ENCODE measurements at places on chromosomes 5 and 9. TPM values are rescaled to one million over a fixed set of nuclear protein-coding genes. Genes with fewer than 3 reads are reported as not detected.

The CNTLN gene
- total RNA-seq, result 1.5 TPM

The OMD gene
- not detected for total RNA-seq

The SLC36A2 gene
- not detected for total RNA-seq

The DDX4 gene
- 0.23 TPM for total RNA-seq
